ENCODE measurements at places on chromosomes 11 and 22. TPM values are rescaled to one million over a fixed set of nuclear protein-coding genes. Genes with fewer than 3 reads are reported as not detected.

Gene LMO2
- 17.1 TPM for total RNA-seq

Gene SLC6A5
- not detected for total RNA-seq

Gene FJX1
- total RNA-seq, result 50.1 TPM

Gene APOL2
- total RNA-seq, result 5.3 TPM

Gene MMP8
- not detected for total RNA-seq

Gene P4HA3
- 0.41 TPM for total RNA-seq

Gene ELMOD1
- total RNA-seq, result 118 TPM

Gene PPARA
- 4.9 TPM for total RNA-seq

Gene BATF2
- not detected for total RNA-seq

DNA sequence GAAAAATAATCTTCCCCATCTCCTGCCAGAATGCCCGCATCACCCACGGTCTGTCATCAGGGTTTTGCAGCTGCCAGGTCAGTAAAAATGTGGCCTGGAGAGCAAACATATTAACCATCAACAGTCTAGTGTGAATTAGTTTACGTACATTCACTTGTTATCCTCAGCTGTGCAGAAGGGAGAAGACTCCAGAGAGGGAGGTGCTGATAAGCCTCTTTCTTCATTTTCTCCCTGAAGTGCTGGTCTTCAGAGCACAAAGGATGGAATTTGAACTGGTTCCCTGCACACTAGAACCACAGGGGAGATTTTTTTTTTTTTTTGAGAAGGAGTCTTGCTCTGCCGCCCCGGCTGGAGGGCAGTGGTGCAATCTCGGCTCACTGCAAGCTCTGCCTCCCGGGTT, 8.2 kb downstream of the FGF19 start:
- DNase-seq, result no peak

DNA sequence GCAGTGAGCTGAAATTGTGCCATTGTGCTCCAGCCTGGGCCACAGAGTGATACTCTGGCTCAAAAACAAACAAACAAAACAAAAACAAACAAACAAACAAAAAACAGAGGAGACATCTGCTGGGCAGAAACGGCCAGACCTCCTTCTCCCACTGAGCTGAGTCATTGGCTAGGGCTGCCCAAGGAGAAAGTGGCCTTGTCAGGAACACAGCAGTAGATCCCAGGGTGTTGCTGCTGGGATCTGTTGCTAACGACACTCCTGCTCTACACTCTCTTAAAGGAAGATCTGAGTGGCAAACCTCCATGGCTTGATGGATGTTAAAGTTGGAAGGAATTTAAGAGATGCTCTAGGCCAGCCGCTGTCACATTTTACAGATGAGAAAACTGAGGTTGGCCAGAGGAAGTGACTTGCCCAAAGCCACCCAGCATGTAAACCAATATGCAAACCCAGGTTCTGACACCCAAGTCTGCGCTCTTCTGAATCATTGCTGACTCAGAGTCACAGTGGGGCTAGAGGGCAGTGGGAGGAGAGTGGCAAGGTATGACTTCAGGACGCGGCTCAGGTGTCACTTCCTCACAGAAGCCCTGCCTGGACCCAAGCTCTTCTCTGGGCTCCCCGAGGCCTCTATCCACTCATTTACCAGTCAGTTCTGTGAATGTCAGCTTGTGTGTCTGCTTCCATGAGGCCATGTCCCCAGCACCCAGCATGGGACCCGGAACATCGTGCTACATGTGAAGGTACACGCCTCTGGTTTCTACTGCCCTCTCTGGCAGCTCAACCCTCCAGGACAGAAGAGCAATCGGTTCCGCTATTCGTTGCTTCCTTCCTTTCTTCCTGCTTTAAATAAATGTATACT, 11.3 kb upstream of the GDPD5 start:
- no peak for DNase-seq

DNA sequence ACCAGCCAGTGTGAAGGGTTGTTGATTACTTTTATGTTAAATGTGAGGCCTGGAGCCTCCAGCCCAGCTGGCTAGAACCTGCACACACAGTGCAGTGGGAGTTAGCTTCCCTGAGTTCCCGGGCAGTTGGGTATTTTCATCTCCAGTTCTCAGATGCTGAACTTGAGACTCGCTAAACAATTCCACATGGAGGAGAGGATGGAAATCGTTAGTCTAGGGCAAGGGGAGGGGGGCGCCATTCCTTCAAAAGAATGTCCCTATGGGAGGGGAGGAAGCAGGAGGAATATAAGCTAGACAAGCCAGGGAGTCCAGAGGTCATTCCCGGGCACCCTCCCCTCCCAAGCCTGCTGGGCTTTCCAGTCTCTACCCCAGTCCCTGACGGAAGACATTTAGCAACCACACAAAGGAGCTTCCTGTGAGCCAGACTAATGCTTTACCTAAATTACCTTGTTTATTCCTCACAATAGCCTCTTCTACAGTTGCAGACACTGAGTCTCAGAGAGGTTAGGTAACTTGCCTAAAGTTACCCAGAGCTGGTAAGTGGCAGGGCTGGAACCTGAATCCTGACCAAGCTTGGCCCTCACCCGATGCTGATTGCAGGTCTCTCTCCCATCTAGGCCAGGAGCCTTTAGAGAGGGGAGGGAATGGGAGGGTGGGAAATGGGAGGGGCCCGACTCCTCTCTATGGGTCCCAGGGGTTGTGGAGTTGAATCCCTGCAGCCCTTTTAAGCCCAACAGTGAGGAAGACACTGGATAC, 1.9 kb upstream of the TSKU start:
- DNase-seq, result no peak

- DNase-seq, result no peak
These were observed 32.4 kb upstream of the ARHGAP32 start for GRCh38 chr11:129224538-129224937.

GRCh38 chr11:63834535-63835157, 4.3 kb upstream of the MARK2 start:
- DNase-seq, result no peak

DNA sequence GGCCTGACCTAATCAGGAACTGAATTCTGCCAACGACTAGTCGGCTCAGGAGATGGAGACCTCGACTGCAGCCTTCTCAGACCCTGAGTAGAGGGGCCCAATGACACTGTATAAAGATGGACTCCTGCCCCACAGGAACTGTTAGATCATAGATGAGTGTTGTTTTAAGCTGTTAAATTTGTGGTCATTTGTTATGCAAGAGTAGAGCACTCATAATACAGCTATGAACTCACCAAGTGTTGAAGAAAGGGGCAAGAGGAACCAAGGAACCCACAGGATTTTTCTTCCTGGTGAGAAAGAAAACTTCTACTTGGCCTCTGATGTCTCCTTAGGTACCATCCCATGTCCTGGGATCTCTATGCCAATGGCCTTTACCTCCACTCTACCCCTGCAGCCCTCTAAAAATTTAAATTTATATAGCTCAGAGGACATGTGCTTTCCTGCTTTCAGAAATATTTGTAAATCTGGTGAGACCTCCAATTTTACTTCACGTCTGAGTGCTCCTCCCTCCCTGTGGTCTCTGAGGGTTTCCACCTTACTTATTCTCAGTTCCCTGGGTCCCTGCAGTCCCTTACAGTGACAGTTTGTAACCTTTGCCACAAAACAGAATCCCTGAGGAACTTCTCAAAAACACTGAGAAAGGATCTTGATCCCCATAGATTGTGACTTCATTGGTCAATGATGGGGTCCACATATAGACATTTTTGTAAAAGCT, 256.3 kb upstream of the ARHGAP20 start:
- DNase-seq, result no peak

DNA sequence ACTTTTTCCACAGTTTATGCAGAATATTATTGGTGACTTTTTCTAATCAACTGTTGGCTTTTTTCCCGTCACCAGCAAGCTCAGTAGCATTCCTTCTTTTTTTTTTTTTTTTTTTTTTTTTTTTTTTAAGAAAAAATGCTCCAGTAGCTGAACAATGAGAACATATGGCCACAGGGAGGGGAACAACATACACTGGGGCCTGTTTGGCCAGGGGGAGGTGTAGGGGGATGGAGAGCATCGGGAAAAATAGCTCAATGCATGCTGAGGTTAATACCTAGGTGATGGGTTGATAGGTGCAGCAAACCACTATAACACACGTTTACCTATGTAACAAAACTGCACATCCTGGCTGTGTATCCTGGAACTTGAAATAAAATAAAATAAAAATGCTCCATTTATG, 82.5 kb downstream of the ARHGAP42 start:
- DNase-seq, result no peak

DNA sequence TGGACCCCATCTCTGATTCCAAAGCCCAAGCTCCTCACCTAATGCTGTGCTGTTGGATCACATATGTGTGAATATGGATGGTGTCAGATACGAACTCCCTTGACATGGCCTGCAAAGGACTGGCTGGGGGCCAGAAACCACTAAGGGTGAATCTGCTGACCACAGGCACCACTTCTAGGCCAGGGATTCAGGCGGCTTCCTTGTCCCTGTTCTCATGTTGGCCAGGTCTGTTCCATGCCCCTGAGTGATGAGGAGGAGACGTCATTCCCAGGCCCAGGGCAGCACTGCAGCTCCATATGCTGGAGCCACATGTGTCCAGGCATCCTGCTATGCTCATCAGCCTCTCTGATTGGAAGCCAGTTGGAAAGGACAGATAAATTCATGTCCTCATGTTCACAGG, 130.0 kb upstream of the BDNF start:
- DNase-seq, result no peak

GRCh38 chr11:124402326-124402922, 3.6 kb upstream of the OR8B3 start:
- peak; percentile 39 for DNase-seq

DNA sequence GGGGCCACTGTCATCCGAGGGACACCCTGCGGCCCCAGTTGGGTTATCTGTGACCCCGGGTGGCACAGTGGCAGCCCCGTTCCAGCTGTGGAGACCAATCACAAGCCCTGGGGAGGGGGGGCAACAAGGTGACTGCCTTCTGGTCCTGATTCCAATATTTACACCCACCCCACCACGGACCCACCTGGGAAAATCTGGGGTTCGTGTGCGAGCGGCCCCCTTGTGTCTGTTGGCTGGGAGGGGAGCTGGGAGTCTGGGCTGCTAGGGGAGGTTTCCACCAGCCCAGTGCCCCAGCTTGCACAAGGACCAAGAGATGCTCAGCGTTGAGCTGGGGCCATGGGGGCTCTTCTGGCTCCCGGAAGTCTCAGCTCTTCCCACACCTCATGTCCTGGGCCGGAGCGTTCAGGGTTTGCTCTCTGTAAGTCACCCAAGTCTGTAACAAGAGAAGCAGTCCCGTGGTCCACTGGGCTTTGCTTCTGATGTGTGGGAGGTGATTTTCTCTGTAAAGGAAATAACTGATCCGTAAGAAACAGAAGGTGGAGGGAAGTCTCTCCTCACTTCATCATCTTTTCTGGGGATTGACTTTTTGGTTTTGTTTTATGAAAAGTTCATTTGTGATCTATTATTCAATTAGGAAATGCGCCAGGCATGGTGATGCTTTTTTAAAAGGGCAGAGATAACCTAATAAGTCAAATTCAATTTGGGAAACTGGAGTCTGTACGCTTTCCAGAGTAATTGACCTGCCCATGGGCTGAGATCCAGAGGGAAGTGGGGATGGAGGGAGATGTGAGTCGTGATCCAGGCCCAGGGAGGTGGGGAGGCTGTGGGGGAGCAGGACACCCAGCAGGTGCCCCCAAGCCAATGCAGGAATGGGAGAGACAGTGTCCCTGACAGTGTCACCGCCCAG, 22.4 kb upstream of the GAL start:
- no peak for DNase-seq

- DNase-seq, result peak; percentile 54
These were observed 28.0 kb upstream of the RRAS2 start for GRCh38 chr11:14386895-14387480.

DNA sequence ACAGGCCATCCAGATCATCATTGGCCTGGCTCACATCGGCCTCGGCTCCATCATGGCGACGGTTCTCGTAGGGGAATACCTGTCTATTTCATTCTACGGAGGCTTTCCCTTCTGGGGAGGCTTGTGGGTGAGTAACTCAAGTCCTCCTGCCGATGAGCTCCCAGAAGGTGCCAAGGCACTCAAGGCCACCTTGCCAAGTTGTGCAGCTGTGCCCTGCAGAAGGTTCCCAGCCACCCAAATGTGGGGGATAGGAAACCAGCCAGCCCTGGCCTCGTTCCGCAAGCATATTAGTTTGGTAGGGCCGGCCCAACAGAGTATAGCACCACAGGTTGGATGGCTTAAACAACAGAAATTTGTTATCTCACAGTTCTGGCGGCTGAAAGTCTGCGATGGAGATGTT, 4.0 kb downstream of the MS4A8 start:
- DNase-seq, result no peak

DNA sequence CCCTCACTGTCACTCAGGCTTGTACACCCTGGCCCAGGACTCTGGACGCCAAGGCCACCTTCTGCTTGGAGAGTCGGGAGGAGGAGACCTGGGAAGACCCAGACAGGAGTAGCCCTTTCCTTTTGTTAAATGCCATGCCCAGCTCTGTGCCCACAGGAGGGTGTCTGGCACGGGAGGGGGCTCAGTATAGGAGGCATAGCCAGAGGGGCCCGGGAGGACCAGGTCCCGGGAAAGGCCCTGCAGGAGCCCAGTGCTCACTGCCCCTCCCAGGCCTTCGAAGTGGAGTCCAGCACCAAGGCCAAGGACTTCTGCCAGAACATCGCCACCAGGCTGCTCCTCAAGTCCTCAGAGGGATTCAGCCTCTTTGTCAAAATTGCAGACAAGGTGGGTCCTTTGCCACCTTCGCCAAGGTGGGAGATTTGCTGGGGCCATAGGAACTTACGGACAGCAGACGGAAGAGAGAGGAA, 79.0 kb downstream of the MYO7A start:
- DNase-seq, result no peak

DNA sequence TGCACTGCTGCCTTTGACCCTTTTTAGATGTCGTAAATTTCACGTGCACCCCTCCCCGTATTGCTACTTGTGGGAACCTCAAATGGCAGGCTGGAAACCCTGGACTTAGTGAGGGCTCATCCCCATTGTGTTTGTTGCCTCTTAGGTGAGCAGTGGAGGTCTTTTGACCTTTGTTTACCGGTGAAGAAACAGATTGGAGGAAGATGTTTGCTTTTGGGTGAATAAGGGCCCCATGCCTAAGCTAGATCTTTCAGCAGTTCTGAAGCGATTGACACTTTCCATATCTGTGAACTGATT, 782 bp downstream of the SMARCB1 start:
- DNase-seq, result no peak
